ENCODE measurements at places on chromosomes 3 and 15.

DNA sequence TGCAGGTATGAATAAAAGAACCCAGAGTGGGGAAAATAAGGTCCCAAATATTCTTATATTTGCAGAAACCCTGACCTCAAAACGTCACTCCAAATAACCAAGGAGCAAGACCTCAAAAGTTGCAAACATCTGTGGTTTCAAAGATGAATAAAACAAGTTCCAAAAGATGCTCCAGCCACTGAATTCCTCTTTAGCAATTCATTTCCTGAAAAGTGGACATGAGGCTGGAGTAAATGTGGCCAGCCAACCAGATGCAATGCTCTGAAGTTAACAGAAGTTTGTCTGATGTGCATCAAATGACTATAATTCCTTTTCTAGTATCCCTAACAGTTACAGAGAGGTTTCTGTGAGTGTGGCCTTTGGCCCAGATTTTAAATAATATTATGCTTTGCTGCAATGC is 71.2 kb upstream of the WNT5A start:
- no peak for DNase-seq

DNA sequence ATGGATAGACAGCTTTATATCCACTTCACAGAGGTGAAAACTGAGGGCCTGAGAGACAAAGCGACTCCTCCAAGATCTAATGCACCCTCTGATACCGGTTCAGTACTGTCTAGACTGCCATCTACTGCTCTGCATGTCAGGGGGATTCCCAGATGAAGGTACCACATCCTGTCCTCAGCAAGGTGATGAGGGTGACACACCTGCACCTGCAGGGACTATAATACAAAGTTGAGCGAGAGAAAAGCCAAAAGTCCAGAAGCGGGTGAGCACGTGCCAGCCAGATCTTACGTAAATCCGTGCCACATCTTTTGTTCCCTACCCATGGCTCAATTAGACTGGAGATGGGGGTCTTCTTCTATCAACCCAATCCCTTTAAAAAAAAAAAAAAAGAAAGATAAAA is 32.4 kb upstream of the HES1 start:
- DNase-seq: no peak

GRCh38 chr3:14142567-14143270 is 17.9 kb downstream of the TMEM43 start:
- DNase-seq: no peak

DNA sequence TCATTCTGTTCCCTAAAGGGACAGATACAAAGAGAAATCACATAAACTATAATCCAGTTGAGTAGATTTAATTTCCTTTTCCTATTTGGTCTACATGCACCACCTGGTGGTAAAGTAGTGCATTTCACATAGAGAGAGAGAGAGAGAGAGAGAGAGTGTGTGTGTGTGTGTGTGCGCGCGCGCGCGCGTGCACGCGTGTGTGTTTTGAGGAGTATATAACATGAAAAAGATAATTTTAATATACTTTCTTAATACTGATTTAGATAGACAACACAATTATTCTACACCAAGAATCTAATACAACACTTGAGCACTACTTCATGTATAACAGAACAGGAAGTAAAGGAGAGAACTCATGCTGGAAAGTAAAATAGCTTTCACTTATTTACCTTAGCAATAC is 1.1 kb upstream of the FGF7 start:
- DNase-seq: no peak

DNA sequence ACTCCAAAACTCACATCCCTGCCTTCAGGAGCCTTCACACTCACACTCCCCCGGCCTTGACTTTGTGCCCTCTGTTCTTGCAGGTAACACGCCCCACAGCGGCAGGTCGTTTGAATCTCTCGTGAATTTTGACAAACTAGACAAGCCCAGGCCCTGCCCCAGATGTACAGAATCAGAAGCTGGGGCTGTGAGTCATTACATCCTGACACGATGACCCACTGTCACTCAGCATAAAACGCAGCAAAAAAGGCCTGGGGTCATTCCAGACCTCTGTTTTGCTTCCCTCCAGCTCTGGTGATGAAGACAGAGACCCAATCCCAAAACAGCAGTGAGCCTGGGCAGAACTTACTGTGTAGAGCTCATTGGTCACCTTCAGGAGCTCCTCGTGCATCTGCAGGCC is 116.4 kb upstream of the RAD18 start:
- DNase-seq: no peak

- no peak for DNase-seq
Observed at GRCh38 chr3:396293-396692, 199.7 kb downstream of the CHL1 start.

- DNase-seq: no peak
Observed at GRCh38 chr3:69547461-69547880, 161.6 kb upstream of the FRMD4B start.

DNA sequence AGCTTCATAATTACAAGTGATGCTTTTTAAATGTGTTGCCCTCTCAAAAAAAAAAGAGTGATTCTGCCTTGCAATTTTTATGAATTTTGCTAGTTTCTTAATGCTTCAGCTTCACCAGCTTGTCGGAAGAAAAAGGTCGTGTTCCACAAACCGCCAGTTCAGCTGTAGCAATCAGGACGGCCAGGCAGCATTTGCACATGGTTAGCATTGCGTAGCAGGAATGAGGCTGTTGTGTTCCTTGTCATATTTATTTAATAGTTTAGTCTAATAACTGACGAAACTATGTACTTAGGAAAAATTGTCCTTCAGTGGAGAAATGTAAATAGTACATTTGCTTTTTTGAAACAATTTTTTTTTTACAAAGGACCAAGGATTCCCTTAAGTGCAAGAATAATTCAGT is 64.9 kb upstream of the SELENOK start:
- DNase-seq: no peak

GRCh38 chr15:42919308-42919707 is 1.3 kb downstream of the TTBK2 start:
- DNase-seq: no peak

DNA sequence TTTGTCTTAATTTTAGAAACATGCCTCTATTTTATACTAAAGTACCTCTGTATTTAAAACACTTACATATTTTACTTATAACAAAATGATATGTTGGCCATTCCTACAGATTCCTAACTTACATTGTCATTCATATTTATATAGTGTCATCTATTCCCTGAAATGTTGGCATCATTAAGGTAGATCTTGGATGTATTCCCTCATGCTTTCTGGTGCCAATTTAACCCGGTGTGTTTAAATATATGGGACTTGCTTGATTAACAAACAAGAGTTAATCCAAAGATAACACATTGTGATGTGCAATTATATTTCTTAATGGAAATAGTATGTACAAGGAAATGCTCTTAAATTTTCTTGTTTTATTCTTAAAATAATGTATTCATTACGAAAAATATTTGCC is 352.3 kb downstream of the NAALADL2 start:
- no peak for DNase-seq

- no peak for DNase-seq
Observed at GRCh38 chr3:56884387-56884786, 82.6 kb upstream of the ARHGEF3 start.

DNA sequence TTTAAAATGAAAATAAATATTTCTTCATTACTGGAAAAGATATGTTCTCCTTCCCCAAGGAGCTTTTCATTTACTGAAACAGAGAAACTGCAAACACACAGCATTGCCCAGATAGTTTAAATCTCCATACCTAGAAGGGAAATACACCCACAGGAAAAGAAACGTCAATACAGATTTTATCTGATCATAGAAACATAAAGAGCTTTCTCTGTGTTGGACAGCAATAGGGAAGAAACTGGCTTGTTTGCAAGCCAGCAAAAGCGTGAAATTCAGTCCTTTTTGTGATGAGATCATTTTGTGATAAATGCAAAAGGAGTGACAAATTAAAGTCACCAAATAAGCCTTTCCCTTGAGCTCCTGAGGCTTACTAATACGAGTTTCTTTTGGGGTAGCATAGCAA is 398.0 kb downstream of the TIGIT start:
- DNase-seq: no peak

GRCh38 chr3:15263926-15264325 is 57.9 kb downstream of the CAPN7 start:
- no peak for DNase-seq

DNA sequence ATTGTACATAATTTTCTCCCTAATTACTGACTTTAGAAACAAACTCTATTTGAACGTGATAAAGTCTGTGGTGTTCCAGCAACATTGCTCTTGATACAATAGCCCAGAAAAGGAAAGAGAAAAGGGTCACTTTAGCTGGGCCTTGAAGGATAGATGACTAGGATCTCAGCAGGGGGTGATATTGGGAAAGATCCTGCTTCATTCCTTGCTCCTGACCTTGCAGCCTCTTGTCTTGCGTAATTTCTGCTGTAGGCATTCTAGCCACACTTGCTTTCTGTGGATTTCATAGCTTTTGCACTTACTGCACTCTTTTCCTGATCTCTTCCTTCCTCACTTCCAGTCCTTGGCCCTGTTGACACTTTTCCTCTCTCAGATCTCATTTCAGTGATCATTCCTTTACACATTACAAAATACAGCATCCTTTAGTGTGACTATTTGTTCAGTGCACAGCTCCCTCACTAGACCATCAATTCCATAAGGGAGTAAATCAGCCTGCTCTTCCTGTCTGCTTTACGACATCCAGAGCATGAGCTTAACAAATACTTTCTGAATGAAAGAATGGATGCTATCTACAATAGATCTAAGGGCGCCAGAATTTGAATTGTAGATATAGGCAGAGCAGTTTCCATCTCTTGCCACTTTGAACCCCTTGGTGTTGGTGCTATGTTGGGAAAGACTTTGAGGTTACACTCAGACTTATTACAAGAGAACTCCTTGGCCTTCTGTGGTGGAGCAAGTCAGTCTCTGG is 559.6 kb upstream of the MDFIC2 start:
- no peak for DNase-seq

DNA sequence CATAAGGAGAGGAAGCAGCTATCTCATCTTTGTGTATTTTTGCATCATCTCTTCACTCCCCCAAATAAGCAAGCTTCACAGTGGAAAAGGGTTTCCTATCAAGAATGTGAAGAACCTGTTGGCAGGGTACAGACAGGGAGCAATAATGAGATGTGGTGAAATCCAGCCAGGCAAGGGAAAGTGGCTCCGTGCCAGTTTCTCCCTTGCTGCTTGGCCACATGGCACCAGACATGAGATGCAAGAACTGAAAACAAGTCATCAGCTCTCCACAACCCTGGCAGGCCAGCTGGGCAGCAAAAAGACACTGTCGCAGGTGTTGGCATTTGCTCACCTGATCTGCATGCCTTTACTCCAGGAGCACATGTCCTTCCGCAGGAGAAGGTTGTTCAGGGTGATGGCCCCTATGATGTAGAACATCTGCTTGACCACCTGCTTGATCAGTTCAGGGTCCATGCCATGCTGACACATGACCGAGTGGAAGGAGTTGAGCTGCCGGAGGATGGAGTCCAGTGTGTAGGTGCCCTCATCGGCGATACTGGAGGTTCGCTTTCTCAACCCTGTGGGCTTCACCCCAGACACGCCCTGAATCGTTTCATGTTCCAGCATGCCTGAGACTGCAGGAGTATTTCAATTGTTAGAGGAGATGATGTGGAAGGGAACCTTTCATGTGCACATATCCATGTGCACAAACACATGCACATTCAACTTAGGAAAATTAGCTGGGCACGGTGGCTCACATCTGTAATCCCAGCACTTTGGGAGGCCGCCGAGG is 23.3 kb upstream of the MYO5C start:
- DNase-seq: no peak

DNA sequence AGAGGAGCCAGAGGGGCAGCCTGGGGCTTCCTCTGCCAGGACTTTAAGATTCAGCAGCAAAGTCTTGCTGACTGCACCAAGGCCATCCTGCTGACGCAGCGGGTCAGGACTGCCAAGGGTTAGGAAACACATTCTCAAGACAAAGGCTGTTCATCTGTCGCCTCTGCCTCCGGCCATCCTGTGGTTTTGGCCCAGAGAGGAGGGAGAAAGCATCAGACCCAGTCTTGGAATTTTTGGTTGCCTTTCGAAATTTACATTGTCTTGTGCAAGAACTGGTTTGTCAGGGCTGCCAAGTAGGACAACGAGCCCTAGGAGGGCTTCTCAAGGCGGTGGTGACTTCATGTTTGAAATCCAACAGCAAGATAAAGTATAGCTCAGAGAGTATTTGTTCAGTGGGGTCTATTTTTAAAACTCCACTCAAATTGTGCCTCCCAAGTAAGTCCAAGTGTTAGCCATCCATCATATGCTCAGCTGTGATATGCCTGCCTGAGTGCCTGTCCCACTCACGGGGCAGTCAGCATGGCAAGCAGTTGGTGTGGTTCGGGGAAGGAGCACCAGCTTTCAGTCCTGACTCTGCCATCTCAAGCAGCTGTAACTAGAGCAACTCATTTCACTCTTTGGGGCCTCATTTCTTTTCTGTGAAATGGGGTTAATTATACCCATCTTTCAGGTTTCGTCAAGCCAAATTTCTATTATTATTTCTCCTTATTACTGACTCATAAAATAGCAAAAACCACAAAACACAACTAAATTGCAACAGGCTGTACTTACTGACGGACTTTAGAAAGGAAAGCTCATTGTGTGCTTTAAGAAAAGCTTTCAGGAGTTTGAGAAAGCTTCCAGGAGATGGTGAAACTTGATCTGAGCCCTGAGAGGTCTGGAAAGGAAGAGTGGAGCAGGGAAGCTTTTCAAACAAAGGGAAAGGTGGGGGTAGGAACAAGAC is 42.4 kb upstream of the RHO start:
- DNase-seq: no peak

- no peak for DNase-seq
Observed at GRCh38 chr3:142902356-142902755, 13.5 kb upstream of the PCOLCE2 start.

DNA sequence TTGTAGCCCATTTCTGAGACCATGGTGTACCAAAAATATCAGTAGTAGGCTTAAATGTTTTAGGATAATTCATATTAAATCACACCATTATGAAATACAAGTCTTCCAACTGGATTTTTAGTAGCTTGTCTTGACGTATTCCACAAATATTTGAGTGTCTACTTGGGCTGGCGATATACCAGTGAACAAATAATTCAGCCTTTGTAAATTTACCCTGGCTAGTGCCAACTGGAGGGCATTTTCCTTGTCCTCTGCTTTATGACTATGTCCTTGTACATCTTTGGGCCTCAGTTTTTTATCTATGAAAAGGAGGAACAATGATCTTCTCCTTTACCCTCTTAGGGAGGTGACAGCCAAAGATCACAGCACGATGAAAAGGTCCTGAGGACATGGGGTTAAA is 114.8 kb downstream of the FRMD4B start:
- no peak for DNase-seq

DNA sequence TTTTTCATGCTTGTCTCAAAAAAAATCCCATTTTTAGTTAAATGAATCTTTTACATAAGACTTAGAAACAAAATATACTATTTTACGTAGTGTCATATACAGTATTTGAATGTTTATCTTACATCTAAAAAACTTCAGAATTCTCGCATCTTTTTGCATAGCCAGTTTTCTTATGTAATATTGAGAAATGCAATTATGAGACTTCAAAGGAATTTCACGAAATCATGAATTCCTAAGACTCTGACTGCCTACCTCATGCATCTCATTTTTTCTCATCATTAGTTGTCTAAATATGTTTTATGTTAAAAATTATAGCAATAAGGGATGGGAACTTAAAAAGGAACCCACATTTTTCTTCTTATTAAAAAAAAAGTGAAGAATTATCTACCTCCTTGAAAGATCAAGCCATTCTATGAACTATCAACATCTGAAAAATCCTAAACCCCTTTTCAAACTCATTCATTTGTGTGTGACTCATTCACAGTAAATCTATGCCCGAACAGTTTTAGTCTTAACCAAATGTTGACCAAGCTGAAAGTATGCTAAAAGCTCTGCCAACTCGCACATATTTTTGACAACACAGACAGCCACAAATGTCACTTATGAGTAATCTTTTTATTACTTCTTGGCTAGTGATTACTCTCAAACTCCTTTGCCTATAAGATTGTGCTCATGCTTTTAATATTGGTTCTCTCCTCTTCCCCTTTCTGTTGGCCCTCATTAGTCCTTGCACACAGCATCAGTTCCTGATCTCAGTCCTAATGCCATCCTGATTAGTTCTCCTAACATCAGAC is 115.9 kb downstream of the DCLK3 start:
- DNase-seq: no peak
